ENCODE measurements at places on chromosomes 12 and 14.

DNA sequence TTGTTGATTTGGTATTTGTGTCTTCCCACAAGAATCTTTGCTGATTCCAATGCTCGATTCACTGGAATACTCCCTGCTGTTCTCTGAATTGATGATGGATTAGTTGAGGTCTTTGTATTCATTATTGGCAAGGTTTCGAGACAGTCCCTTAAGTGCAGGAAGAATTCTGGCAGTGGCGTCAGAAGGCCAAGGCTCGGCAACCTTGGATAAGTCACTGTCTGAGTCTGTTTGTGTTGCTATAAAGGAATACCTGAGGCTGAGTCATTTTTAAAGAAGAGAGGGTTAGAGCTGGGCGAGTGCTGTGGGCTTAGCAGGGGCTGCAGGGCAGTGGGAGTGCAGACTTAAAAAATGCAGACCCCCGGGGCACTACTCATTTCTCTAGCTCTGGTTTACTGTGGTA is 56.9 kb downstream of the CHST11 start:
- no peak for DNase-seq

GRCh38 chr14:105918496-105919262 is 392.3 kb downstream of the TMEM121 start:
- DNase-seq: no peak

GRCh38 chr12:105522166-105522825 is 191.8 kb downstream of the C12orf75 start:
- no peak for DNase-seq

DNA sequence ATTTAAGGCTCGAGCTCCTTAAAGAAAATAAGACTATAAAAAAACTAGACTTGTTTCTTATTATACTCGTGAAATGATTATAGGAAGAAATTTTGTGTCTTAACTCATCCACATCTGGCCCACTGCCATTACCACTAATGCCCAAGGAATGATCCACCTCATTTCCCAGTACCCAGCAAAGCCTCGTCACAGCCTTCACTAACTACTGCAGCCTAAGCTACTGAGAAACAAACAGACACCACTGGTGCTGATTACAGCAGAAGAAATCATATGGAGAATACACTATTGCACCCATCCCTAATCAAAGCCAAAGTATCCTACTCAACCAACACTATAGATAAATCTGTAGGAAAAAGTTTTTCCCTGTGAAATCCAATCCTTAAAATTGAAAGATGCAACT is 205.3 kb upstream of the NAV3 start:
- DNase-seq: no peak

DNA sequence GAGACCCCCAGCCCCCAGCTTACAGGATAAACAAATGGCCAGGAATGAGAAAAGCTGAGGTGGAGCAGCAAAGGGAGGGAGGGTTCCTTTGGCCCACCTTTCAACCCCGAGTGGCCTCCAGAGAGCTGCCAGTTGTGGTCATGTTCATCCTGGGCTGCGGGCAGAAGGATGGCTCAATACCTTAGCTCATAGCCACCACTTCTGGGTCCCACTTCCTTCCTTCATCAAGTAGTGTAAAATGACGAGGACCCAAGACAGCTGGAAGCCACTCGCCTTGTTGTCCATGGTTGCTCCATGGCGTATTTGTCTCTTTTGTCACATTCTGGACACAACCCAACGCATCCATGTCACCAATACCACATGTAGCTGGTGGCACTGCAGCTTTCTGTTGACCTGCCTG is 24.2 kb downstream of the CRACR2A start:
- DNase-seq: no peak

GRCh38 chr12:125079084-125079483 is 13.8 kb downstream of the AACS start:
- no peak for DNase-seq

- no peak for DNase-seq
Measured at GRCh38 chr12:50387972-50388478, 8.4 kb downstream of the FAM186A start.

DNA sequence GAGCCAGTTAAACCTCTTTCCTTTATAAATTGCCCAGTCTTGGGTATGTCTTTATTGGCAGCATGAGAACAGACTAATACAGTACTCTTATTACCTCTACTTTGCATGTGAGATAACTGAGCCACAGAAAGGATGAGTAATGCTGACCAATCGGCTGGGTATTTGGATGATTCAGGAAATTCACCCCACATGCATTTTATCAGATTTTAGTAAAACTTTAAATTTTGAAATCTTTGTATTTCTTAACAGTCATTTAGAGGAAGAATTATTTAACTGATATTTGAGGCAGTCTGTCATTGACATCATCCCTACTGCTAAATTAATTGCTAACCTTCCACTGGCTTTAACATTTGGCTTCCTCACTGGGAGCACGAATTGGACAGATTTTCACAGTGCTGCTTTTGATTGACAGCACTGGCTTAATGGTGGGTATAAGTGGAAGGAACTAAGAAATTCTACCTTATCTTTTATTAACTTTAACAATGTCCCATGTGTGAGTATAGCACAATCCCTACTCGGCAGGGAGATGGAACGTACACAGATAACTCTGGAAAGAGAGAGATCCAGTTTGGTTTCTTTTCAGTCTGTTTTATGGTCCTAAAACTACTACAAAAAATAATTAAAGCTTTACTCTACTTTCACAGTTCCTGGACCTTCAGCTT is 261.0 kb downstream of the DACT1 start:
- DNase-seq: no peak

- no peak for DNase-seq
Measured at GRCh38 chr12:44377443-44378187, 498.5 kb downstream of the NELL2 start.
